ENCODE measurements at places on chromosomes 3 and 15. TPM values are rescaled to one million over a fixed set of nuclear protein-coding genes. Genes with fewer than 3 reads are reported as not detected.

GRCh38 chr15:67146875-67147381 is 81.5 kb downstream of the SMAD3 start:
- peak; percentile 24 for DNase-seq

The C3orf49 gene
- total RNA-seq: not detected

The FRMD4B gene
- 72.4 TPM for total RNA-seq

DNA sequence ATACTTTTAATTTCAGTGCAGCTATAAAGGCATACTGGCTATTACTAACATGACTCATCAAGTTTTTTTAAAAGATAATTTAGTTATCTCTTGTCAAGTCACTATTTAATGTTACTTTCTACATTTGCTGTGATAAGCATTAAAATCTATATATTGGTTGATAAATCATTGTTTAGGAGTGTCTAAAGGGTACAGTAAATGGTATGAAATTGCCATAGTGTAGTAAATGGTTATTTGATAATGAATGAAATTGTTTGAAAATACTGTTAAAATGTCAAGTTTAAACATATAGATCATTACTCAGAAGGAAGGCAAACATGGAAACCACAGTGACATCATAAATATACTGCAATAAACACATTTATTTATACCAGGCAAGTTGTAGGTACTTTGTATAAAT is 13.2 kb upstream of the BNIP2 start:
- DNase-seq: no peak

DNA sequence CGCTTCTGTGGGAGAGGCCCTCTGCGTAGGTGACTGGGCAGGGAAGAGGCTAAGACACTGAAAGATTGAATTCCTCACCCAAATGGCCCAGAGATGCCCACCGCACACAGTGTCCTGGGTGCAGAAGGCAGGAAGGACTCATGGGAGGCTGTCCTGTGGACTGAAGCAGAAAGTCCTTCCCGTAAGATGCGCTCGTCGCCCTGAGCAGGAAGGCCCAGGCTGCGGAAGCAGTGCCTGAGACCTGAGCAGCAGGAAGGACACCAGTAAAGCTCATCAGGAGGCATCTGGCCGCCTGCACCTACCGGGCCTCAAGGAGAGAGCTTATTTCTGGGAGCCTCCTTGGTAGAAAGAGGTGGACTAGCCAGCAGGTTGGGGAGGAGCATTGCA is 3.3 kb downstream of the PAK6 start:
- DNase-seq: no peak

DNA sequence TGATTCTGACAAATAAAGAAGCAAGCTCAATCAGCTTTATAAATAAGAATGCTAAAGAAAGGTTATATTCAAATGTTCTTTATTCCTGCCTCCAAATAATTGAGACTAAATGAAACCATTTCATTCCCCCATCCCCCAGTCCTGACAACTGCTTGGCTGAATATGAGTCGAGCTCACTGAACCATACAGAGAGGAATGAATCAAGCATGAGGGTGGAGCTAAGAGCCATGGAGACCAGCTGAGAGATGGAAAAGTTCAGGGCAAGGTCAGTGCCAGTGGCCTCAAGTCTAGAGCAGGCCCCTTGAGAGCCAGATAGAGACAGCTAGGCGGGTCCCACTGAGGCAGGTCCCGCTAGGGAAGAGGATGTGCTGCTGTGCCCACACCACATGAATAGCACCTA is 188.7 kb upstream of the EIF1B start:
- no peak for DNase-seq

All from activated CD4-positive, alpha-beta memory T cell treated with anti-CD3 and anti-CD28 coated beads, Interleukin-2, amount 10 ng/mL, durations not matched to agents 7 days and 5 days (primary cell).